ENCODE measurements at places on chromosomes 1 and 21.
A peak's percentile ranks its signal among the peaks of the same experiment; 100 is the strongest.

- no peak for DNase-seq
These were observed 30.2 kb downstream of the DUSP10 start for GRCh38 chr1:221711656-221712055.

DNA sequence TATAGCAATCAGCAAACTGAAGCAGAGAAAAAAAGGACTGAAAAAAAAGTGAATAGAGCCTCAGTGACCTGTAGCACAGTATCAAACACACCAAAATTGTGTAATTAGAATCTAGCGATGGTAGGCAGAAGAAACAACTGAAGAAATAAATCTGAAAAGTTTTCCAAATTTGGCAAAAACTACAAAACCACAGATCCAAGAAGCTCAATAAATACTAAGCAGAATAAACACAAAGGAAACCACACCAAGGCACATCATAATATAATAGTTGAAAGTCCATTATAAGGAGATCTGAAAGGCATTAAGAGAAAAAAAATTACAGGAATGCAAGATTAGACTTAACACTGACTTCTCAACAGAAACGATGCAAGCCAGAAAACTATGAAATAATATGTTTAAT, 7.1 kb upstream of the IL12RB2 start:
- DNase-seq: no peak

DNA sequence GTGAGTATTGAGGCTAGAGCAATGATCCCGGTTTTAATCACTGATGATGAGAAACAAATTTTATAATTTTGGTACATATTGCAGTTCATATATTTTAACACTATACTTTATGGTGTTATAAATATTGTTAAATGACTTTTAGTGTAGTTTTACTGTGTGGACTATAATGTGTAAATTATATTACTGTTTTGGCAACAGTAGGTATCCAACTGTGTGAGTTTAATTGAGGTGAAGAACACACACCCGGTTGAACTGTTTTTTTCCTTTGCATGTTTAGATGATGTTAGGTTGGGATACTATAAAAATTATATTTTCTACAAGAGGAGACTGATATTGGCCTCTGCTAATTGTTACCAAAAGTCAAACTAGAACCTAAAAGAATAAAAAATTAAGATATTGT, 166.5 kb downstream of the SDCCAG8 start:
- DNase-seq: no peak

- no peak for DNase-seq
These were observed 161.6 kb upstream of the RAB4A start for GRCh38 chr1:229109320-229109761.

DNA sequence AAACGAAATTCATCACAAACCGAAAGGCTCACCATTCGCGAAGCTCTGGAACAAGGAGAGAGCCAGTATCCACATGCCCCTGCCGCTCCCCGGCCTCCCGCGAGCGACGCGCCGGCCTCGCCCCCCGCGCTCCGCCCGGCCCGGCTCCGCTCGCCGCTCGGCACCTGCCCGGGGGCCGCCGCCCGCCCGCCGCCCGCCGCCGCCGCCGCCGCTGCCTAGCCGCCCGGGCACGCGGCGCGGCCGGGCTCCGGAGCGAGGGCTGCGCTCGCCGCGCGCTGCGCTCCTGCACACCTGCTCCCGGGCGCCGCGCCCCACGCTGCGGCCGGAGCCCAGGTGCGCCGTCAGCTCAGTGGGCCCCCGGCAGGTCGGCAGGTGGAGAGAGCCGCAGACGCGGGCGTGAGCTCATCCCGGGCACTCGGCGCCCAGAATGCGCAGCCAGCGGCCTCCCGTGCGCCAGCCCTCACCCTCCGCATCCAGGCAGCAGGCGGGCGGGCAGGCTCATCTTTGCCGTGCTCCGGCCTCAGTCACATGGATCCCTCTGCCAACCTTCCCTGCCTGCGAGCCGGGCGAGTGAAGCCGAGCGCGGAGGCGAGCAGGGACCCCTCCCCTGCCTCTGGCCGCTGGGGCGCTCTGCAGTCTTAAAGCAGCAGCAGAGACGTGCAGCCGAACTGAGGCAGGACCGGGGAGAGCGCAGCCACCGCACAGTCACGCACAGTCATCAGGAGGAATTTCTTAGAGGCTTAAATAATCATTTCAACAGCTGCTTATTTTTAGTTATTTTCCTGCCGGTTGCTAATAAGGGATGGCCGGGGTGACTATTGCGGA, at the start of gene DSCAM:
TSS of gene DSCAM (minus strand) at position 572 of the 825 bp plus-strand sequence. CDS start at position 75, 497 bp downstream.
- no peak for DNase-seq

GRCh38 chr1:1963570-1963969, 40.0 kb downstream of the CFAP74 start:
- no peak for DNase-seq

GRCh38 chr1:210072896-210073504, 135.0 kb downstream of the SYT14 start:
- DNase-seq: no peak

DNA sequence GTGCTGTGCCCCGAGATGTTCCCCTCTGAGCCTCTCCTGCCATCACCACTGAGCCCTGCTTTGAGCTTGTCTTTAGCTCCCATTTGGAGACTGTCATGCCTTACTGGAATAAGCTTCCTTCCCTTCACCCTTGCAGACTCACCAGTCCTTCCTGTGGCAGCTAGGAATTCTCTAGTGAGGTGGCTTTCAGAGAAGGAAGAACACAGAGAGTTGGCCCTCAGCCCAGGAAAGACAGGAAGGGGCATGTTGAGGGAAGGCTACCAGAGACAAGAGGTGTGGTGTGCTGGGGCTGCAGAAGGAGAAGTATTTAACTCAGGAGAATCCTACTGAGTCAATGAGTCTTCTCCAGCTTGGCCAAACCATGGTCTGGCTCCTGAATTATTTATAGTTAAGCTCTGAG, 76.3 kb downstream of the UCK2 start:
- no peak for DNase-seq

GRCh38 chr1:183416850-183417771, 1.1 kb downstream of the NMNAT2 start:
- DNase-seq: no peak

- DNase-seq: no peak
These were observed 235.2 kb downstream of the TRABD2B start for GRCh38 chr1:47761974-47762373.

GRCh38 chr1:111793923-111794322, 38.2 kb downstream of the DDX20 start:
- no peak for DNase-seq

DNA sequence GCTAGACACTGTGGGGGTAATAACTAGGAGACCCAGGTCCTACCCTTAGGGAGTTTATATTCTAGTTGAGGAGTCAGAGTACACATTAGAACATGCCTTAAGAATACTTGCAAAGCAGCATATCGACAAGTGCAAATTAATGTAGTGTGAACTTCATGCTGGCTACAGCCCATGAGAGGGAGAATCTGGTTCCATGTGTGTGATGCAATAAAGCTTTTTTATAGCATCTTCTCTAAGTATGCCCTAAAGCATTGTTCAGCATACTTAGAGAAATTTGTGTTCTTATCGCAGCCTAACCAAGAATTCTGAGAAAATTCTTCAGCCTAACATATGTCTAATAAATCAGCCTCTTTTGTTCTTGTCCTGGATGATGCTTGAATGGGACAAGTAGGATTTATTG, 95.5 kb downstream of the SDCCAG8 start:
- no peak for DNase-seq

GRCh38 chr1:65068202-65069010, 79.6 kb upstream of the AK4 start:
- DNase-seq: peak; percentile 56

DNA sequence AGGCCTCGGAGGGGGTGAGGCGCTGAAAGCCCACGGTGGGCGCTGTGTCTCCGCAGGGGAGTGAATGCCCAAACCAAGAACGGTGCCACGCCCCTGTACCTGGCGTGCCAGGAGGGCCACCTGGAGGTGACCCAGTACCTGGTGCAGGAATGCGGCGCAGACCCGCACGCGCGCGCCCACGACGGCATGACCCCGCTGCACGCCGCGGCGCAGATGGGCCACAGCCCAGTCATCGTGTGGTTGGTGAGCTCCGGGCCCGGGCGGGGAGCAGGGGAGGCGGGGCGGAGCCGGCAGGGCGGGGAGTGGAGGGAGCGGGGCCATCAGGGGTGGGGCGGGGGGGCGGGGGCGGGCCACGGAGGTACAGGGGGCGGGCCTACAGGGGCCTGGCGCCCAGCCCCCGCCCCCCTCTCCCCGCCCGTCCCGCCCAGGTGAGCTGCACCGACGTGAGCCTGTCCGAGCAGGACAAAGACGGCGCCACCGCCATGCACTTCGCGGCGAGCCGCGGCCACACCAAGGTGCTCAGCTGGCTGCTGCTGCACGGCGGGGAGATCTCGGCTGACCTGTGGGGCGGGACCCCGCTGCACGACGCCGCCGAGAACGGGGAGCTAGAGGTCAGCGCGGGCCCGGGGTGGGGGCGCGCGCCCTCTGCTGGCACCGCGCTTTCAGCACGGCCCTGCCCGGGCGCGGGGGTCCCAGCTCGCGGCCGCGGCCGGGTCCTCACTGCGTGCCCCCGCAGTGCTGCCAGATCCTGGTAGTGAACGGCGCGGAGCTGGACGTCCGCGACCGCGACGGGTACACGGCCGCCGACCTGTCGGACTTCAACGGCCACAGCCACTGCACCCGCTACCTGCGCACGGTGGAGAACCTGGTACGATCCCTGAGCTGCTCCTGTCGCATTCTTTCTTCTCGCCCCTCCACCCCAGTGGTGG, 15.9 kb downstream of the ESPN start:
- peak; percentile 81 for DNase-seq

- no peak for DNase-seq
These were observed 3.6 kb upstream of the PPP2R5A start for GRCh38 chr1:212281590-212281989.

DNA sequence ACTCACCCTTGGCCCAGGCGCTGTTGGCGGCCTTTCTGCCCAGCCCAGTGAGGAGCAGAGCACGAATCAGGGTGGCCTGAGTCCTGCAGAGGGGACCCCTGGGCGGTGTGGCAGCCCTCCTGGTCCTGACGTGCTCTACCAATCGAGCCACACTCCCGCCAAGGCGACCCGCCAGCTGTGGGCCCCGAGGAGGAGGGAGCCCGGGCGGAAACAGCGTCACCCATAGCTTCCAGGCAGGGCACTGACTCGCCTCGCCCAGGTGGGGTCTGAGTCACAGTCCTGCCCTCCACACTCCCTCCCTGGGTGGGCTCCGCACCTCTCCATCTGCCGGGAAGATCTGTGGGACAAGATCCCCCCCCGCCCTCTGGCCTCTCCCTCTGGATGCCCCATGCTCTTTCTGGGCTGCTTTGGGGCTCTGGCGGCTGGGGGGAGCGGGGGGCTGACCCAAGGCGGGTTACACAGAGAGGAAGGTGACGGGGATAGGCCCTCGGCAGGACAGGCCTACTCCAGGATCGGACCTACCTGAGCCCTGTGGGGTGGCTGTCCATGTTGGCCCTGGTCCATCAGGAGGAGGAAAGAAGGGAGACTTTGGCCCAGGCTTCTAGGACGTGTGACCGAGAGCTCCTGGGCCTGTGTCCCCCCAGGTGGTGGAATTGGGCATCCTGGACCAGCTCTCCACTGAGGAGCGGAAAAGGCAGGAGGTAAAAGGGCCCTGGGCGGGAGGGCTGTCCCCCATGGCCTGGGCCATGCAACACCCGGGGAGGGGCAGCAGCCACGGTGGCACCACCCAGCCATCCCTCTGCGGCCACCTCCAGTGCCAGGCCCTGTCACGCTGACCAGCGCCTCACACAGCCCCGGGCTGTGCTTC, 14.0 kb downstream of the ARHGEF16 start:
- no peak for DNase-seq

DNA sequence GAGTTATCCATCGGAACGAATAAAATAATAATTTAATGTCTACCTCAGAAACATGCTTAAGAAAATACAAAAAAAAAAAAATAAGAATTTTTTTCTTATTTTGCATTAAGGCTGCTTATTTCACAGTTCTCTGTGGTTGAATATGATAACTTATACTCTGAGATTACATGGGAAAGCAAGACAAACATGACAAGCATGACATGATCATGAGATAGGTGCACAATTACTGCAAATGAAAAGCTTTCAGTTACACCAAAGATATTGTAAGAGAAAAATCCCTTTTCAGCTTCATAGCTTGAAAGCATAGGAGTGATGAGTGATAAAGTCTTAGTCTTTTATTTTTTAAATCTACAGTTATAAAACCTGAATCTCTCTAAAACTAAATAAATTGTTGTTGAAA, 154.1 kb downstream of the BRINP3 start:
- DNase-seq: no peak

GRCh38 chr1:41795205-41795762, 123.4 kb downstream of the HIVEP3 start:
- no peak for DNase-seq

DNA sequence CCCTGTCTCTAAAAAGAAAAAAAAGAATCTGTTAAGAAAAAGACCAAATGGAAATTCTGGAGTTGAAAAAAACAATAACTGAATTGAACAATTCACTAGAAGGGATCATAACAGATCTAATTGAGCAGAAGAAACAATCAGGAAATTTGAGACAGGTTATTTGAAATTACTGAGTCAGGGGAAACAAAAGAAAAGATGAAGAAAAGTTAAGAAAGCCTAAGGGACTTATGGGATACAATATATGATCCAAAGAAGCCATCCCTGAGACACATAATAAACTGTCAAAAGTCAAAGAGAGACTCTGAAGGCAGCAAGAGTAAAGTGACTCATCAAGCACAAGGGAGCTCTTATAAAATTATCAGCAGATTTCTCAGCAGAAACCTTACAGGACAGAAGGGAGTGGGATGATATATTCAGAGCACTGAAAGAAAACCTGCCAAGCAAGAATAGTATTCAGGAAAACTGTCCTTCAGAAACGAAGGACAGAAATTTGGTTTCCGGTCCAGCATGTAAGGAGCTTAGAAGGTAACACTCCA, 44.5 kb downstream of the SLC2A1 start:
- DNase-seq: no peak

DNA sequence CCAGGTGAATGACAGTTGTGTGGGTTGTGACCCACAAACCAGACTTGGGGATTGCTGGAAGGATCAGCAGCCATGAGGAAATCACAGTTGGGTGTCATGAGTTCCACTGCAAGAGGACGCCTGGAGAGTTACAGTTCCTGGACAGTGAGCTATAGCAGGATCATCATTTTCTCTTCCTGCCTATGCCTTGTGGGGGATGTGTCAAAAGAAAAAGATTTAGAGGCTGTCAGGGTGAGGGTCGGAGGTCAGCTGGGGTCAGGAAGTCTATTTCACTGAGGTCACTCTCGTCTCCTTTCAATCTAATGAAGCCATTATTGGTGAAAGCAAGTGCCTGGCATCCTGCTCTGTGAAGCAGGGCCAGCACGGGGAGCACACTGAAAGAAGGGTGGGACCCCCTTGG, 7.0 kb upstream of the LIN28A start:
- DNase-seq: no peak

DNA sequence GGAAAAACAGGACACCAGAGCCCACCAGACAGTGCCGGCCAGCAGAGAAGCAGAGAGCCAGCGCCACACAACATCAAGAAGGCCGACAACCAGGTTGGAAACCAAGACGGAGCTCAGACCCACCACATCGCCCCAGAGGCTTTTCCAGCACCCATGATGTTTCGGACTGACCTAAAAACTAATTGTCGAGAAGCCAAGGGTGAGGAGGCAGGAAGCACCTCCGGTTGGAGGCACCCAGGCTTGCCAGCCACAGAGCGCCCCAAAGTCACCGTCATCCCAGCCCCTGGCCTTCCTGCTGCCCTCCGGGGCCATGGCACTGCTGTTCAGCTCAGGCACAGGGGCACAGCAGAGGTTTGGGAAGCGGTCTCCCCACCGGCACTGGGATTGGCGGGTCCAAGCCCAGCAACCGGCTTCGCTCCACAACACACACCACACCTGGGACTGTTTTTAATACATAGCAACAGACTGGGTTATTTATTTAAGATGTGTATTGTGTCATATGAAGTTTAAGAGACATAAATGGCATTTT, 67.2 kb downstream of the SLC37A1 start:
- DNase-seq: no peak

GRCh38 chr1:59352065-59352464, 55.2 kb downstream of the FGGY start:
- no peak for DNase-seq

Measured in hematopoietic multipotent progenitor cell (in vitro differentiated cells).